ENCODE measurements at places on chromosomes 7 and 10.

DNA sequence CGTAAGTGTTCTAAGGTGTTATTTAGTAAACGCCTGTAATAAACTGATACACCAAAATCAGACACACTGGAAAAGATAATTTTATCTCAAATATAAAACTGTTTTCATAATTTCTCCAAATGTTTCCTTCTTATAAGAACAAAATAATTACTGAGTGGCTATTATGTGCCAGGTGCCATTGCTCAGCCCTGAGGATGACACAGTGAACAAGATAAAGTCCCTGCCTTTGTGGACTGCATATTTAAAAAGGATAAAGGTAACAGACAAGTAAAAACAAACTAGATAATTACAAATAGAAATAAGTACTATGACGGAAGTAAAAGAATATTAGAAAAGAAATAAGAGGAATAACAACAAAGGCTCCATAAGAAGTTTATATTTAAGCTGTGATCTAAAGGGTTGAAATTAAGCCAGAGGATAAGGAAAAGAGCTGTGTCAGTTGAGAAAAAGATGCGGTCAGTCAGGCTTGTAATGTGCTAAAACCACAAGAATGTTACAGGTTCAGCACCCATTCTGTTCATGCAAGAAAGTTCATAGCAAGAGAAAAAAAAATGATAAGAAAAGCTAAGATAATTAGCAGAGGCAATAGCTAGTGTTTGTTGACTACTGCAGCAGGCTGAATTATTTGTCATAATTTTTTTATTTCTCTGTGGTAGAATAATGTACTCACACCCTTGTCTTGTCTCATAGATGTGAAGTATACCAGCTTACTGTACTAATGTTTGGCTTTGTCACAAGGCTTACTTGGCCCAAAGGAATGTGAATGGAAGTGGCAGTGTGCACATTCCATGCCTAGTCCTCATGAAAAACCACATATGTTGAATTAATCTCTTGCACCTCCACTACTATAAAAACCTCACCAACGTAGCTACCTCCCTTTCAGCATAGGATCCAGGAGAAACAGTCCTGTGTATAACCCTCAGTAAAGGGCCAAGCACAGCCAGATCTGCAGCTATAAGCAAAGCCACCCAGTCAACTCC is 75.1 kb downstream of the CRPPA start:
- no peak for DNase-seq

GRCh38 chr10:71223347-71224058 is 11.1 kb downstream of the UNC5B start:
- DNase-seq: no peak

GRCh38 chr7:100157334-100158228 is 942 bp downstream of the TRAPPC14 start:
- no peak for DNase-seq

DNA sequence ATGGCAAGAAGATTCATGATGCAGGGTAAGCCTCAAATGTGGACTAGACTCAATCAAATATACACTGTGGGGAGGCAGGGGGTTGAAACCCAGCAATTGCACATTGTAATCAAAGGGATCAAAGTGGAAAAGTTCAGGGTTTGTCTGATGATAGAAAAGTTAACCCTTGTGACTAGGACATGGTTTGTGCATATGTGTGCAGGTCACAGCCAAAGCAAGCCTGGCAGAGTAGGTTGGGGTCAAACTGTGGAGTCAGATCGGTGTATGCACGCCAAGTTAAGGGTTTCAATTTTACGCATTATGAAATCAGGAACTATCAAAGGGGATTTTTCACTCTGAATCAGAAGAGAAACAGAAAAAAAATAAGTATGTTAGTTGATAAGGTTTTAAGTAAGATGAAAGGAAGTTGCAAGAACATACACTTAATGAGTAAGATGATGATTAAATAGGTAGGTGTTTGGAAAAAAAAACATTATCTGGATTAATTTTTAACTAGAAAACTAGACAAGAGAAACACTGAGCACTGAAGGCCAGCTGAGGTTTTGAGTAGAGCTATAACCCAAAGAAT is 188.3 kb downstream of the DGKB start:
- DNase-seq: no peak

Measured in natural killer cell (primary cell).